ENCODE measurements at places on chromosomes 5 and 9.
A peak's percentile ranks its signal among the peaks of the same experiment; 100 is the strongest.

- DNase-seq: no peak
Observed at GRCh38 chr5:60334281-60334713, 365.7 kb downstream of the DEPDC1B start.

- peak; percentile 54 for DNase-seq
Observed at GRCh38 chr5:149265597-149265996, 6.1 kb upstream of the AFAP1L1 start.

DNA sequence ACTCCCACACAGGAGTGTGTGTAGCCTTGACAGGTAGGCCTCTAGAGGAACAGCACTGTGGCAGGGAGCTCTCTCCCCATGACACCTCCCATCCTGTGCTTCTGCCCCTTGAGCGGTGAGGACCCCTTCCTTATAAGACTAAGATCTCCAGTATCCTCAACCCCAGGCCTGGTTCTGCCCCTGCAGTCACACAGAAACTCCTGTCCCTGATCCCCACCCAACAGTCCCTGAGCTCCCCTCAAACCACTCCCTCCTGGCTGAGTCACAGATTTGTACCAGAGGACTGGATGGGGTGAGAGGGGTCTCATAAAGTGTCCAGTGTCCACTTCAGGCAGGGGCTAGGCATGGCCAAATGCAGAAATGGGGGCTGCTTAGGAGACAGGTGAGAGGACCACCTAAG is 47.8 kb upstream of the CDKN2AIPNL start:
- no peak for DNase-seq

GRCh38 chr9:70954596-70955143 is 166.8 kb downstream of the TRPM3 start:
- no peak for DNase-seq

DNA sequence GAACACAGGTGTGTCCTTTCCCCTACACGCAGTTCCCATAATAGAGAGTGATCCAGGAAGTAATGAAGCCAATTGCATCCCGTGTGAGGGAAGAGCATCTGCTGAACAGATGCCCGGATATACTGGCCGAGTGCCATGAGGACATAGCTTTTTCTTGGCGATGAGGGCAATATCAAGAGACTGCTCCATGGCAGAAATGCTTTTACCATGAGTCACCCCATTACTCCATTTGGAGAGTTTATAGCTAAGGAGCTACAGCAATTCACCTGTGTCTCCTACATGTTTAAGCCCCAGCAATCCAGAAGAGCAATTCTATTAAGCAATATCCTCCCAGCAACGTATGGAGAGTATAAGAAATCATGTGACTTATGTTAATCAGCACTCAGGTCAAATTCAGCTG is 222.0 kb upstream of the KLF4 start:
- peak; percentile 29 for DNase-seq

- DNase-seq: no peak
Observed at GRCh38 chr9:107288701-107289100, 5.6 kb downstream of the RAD23B start.

DNA sequence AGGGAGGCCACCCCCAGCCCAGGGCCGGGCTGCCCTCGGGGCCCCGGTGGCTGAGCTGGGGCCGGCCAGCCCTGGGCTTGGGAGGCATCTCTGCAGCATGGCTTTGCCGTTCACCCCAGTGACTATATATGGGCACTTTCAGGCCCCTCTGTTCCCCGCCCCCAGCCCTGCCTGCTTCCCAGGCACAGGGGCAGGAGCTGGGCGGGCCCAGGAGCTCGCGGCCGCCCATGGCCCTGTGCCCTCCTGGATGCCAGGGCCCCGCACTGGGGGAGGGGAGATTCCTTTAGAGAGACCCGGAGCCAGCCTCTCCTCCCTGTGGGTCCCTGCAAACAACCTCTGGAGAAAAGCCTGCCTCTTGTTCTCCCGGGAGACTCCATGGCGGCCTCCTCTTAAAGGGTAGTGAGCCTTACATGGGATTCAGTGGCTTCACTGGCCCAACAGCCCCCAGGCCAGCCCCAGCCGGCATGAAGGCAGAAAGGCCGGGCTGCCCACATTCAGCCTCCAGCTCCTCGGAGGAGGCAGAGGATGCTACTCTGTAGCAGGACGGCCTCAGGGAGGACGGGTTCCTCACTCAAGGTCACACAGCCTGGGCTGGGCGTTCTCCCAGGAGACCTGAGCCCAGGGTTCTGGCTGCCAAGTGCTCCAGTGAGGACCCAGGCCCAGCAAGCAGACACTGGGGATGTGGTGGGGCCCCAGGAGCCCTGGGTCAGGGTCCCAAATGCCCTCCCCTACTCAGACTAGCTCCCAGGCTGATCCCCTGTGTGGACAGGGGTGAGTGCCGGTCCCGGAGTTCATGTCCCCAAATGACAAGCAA is 4.1 kb downstream of the NACC2 start:
- DNase-seq: peak; percentile 66

GRCh38 chr9:81687521-81688261 is 1.7 kb downstream of the TLE1 start:
- DNase-seq: no peak

DNA sequence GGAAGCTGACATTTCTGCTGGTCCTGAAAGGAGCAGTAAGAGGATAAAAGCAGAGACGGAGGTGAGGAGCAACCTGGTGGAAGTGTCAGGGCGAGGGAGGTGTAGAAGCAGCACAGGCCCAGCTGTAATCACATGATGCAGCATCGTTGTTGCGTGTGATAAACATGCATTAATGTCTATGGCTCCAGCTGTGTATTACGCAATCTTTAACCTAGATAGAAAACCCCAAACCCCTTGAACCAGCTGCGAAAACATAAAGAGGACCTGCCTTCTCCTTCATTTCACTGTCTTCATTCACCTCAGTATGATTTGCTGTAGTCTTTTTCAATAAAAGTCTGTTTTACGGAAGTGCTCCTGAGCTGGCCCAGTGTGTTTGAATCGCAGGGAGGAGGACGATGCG is 162.9 kb downstream of the NTRK2 start:
- no peak for DNase-seq

DNA sequence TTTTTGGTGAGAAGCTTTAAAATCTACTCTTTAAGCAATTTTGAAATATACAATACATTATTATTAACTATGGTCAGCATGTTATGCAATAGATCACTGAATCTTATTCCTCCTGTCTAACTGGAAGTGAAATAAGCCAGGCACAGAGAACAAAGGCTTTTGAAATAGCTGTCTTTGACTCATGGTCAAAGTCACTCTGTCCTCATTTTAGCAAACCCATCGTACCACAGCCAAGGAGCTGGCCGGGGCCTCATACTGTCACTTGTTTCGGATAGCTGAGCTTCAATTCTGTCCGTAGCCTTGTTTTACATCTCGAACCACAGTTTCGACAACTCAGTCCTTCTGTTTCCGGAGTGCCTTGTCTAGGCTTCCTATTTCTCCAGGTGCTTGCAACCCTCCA is 19.2 kb downstream of the ADCY2 start:
- no peak for DNase-seq

DNA sequence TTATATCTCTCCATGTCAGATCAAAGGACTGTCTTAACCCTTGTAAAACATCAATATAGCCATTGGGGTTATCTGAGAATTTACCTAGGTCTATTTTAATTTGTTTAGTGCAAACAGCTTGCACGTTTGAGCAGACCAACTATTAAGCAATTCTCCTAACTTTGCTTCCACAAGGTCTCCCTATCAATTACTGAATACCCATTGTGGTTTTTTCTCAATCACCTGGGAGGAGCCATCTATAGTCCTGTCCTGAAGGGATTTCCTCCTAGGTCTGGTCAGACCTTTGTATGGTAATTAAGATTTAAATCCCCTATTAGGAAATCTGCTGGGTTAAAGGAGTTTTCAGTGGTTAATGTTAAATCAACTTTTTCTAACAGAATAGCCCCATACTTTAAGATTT is 48.9 kb upstream of the S1PR3 start:
- DNase-seq: no peak

DNA sequence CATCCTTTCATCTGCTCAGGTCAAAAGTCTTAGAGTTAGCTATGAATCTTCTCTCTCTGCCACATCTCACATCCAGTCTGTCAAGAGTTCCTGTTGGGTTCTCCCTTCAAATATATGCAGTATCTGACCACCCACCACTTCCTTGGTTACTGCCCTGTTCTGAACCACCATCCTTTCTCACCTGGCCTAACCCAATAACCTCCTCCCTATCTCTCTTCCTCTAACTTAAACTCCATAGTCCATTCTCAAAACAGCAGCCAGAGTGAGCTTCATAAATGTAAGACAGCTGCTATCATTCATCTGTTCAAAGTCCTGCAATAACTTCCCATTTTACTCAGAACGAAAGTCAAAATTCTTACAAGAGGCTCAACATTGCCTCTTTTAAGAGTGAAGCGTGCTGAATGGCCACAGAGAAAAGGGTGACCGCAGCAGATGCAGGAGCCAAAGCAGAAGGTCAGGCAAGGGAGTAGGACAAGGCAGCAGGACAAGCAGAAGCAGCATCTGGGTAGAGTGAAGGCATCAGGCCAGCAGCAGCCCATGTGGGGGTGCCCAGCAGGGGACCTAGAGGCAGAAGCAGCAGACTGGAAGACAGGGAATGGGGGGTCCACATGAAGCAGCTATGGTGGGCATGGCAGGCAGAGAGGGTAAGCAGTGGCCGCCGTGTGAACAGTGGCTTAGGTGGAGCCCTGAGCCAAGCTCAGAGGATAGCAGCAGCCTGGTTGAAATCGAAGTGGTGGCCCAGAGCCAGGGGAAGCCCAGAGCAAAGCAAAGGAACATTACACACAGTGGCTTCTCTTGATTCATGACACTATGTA is 39.3 kb upstream of the CDC42SE2 start:
- no peak for DNase-seq

- no peak for DNase-seq
Observed at GRCh38 chr5:68343421-68343826, 127.9 kb downstream of the PIK3R1 start.

GRCh38 chr5:36270876-36271575 is 29.3 kb upstream of the NADK2 start:
- DNase-seq: no peak

- DNase-seq: no peak
Observed at GRCh38 chr5:36661456-36662220, 55.2 kb downstream of the SLC1A3 start.

DNA sequence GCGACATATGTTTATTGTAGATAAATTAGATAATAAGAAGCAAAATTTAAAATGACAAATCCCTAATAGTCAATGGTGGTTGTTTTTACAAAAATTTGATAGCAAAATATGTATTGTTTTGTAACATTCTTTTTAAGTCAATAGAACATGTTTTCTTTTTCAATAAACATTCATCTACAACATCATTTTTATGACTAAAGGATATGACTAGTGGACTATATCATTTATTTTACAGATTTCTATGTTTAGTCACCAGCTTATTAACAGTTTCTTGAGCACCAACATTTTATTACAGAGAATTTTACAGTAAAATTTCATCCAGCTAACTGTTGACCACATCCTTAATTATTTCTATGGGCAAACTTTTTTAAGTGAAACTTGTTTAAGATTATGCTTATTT is 114.7 kb upstream of the IL7R start:
- DNase-seq: no peak
